H4 (cell line): ENCODE measurements at places on chromosomes 4 and X.

GRCh38 chr4:140057701-140058100 is 96.3 kb downstream of the MAML3 start:
- no peak for DNase-seq

GRCh38 chr4:53532521-53532920 is 58.8 kb downstream of the LNX1 start:
- DNase-seq, result no peak

GRCh38 chr4:37825968-37826294 is 555 bp upstream of the PGM2 start:
- DNase-seq, result no peak

DNA sequence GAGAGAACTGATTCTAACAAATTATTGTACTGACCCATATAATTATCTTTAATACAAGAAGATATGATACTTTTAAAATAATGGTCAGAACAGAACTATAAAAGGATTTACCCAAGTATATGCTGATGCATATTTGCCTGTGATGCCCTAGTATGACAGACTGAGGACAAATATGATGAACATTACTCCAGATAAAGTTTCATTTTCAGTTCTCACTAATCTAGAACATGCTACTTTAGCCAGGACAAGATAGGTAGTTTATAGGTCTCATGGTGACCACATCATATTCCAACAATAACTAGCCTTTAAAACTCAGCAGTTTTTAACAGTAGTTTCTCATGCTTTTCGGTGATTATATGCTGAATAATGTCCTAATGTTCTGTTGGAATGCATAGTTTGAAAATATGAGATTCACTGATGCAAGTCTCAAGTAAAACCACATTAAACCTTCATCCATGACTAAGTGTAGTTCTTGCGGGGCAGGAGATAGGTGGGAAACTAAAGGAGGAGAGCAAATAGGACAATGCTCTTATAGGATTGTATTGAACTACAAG is 295.2 kb upstream of the AGA start:
- DNase-seq, result no peak

DNA sequence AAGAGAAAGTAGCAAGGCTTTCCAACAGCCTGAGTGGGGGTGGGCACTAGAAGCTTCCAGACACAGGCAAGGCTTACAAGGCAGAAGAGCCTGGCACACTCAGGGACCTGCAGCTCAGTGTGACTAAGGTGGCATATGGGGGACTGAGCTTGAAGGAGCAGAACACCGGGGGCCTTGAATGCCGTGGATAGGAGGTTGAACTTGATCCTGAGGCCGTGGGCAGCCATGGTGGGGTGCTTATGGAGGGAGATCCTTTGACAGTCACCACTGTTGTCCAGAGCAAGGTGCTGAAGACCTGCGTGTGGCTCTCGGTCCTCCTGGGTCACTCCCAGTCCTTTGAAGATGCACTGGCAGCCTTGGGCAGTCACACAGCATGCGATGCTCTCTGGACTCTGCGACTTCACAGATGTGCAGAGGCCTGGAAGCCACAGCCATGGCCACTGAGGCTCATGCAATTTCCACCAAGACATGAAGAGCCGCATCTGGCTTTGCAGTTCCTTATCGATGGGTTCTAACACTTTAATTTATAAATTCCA is 18.3 kb downstream of the C4orf50 start:
- no peak for DNase-seq
